ENCODE measurements at places on chromosomes 1 and 21.

GRCh38 chr21:14382486-14382834 lies 486 bp downstream of the HSPA13 start:
- DNase-seq = peak; percentile 53

GRCh38 chr1:77513839-77514763 lies 168.4 kb downstream of the ZZZ3 start:
- DNase-seq = no peak

DNA sequence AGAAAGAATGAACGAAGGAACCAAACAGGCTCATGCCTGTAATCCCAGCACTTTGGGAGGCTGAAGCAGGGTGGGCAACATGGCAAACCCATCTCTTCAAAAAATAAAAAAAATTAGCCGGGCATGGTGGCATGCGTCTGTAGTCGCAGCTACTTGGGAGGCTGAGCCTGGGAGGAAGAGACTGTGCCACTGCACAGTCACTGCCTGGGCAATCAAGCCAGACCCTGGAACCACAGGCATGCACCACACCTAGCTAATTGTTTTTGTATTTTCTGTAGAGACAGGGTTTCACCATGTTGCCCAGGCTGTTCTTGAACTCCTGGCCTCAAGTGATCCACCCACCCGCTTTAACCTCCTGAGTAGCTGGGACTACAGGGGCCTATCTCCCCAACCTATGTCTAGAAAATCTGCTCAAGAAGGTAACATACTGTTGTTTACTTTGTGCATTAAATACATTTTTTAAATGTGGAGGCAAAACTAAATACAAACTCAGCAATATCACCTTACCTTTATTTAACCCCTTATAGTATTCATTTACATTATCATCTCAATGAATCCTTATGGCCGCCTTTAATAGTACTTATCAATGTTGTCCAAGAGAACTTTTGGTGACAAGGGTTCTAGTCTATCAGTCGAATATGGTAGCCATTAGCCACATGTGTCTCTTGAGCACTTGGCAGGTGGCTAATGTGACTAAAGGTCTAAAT lies 2.7 kb downstream of the KHDC4 start:
- DNase-seq = no peak

DNA sequence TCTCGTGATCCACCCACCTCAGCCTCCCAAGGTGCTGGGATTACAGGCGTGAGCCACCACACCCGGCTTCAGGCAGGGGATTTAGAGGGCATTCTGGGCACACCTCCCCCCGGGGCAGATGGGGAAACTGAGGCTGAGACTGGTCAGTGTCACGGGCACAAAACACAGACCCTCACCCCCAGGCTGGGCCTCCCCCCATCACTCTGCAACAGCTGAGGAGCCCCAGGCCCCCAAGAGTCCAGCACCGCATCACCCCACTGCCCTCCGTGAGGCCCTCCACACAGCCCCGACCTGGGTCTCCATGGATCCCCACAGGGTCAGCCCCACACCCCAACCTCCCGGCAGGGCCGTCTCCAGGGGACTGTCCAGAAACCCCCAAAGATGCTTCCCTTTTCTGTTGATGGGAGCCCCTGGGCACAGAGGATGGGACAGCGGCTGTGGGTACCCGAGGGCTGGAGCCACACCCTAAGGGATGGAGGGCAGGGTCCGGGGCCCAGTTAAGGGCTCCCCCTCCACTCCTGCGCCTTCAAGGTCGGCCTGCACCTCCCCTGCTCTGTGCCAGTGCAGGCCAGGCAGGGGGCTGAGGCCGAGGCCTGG lies 11.0 kb downstream of the TNFRSF14 start:
- DNase-seq = no peak

GRCh38 chr1:19260211-19261138 lies 8.9 kb downstream of the MRTO4 start:
- DNase-seq = no peak

- DNase-seq = no peak
Observed at GRCh38 chr1:56821462-56821797, 2.2 kb upstream of the FYB2 start.

DNA sequence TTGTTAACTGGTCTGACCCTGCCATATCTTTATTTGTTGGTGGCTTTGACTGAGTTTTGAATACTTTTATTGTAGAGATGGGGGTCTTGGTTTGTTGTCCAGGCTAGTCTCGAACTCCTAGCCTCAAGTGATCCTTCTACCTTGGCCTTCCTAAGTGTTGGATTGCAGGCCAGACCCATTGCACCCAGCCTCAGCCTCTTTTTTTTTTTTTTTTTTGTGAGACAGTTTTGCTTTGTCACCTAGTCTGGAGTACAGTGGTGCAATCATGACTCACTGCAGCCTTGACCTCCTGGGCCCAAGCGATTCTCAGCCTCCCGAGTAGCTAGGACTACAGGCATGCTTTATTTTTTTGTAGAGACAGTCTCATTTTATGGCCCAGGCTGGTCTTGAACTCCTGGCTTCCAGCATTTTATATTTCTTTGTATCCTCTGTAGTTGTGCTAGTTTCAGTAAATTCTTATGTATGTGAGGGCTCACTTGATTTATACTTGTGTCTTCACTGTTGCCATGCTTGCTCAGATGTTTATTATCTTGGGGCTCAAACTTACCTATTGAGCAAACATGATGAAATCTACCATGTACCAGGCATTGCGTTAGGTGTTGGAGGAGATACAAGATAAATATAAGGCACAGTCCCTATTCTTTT lies 24.1 kb downstream of the THRAP3 start:
- no peak for DNase-seq

- no peak for DNase-seq
Observed at GRCh38 chr1:234629026-234629425, 19.0 kb upstream of the IRF2BP2 start.

Measured in HEK293T (cell line).